ENCODE measurements at places on chromosomes 16 and 17.

GRCh38 chr17:83199500-83200201 is 120.2 kb downstream of the METRNL start:
- peak; percentile 16 for DNase-seq

GRCh38 chr17:63270610-63271009 is 175.5 kb downstream of the CYB561 start:
- no peak for DNase-seq

DNA sequence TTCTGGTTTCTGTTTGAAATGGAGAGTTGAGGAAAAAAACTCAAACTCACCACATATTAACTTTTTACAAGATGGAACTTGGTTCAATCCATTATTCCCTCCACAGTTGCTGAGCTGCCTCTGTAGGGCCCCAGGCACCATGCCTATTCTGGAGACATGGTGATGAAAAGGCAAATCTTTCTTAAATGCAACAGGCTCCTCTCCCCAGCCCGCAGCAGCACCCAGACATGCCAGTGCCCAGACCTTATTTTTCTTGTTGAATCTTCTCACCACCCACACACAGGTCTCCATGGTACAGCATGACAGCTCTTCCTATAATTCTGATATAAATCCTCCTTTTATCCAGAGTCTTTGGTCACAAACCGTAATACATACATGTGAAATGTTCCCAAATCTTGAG is 7.6 kb downstream of the CYTH1 start:
- no peak for DNase-seq

DNA sequence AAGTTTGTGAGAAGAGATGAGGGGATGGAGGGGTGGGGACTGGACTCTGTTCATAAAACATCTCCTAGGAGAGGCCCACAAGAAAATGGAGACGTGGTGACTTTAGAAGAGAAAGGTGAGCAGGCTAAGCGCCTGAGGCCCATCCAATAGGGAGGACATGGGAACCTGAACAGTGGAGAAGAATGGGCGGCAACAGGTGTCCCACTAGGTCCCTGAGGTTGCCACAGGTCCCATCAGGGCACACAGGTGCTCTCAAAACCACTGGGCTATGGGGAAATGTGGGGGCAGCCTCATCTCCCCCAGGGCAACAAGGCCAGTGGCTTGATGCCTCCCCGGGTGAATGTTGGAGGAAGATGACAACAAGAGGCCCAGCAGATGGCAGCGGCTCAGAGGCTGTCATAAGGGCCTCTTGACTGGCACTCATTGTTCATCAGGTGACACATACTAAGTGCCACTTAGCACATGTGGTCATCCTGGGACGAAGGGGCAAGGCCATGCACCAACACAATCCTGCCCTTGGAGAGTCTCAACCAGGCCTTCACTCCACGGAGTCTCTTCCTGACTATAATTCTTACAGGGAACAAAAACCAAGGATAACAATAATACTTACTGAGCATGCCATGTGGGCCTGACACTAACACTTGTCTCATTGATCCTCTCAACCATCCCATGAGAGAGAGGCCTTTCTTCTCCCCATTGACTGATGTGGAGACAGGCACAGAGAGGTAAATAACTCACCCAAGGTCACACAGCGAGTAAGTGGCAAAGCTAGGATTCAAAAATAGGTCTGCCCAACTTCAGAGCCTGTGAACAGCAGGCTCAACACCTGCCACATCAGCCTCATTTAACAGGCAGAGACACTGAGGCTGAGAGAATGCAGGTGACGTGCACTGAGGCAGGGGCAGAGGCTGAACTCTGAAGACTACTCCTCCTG is 38.0 kb downstream of the CUEDC1 start:
- DNase-seq, result peak; percentile 4

DNA sequence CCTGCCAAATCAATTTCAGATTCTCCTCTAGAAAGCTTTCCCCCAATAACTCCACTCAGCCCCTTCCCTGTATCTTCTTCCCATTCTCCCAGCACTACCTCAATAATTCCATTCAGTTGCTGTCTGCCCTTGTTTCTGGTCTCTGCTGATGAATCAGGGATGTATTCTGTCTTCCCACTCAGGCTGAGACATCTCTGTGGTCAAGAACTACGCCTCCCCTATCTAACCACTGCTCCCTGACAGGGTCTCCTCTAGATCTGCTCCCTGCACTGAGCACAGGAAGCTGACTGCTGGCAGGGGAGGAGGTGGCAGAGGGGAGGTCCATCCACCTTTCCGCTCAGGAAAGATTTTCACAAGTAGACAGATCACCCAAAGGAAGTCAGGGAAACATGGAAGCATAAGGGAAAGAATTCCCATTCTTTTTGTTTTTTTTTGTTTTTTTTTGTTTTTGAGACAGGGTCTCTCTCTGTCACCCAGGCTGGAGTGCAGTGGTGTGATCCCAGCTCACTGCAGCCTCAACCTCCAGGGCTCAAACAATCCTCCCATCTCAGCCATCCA is 16.9 kb upstream of the SP2 start:
- no peak for DNase-seq

DNA sequence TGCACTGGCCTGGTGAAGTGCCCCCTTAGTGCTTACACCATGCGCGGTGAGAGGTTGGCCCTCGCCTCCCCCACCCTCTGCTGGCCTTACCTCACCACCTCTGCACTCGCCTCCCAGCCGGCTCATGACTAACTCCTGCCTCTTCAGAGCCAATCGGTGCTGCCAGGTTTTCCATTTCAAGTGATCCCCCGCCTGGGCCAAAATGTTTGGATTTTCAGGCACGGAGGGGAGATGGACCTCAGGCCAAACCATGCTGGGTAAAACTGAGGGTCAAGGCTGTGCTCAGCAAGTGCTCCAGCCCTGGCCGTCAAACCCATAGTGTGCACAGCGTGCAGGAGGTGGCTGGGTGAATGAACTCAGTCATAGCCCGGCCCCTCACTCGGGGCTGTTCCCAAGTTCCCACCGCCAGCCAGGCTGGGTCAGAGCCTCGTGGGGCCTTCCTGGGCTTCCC is 175.4 kb downstream of the SEC14L1 start:
- no peak for DNase-seq

DNA sequence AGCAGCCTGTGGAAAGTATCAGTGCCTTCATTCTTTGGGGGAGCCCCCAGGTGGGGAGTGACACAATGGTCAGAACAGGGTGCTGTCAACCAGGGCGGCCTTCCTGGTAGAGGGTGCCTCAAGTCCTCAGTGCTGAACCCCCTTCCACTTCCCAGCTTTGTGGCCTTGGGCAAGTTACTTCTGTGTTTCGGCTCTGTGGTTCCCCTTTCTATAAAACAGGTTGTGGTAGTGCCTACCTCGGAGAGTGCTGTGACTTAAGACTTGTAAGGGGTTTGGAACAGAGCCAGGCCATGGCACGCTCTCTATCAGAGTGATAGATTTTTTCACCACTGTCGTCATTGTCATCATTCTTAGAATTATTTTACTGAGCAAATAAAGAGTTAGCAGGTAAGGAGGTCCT is 141.1 kb downstream of the CCDC182 start:
- DNase-seq, result peak; percentile 80

All from central memory CD4-positive, alpha-beta T cell (primary cell).